ENCODE measurements at places on chromosomes 16 and 17.
A peak's percentile ranks its signal among the peaks of the same experiment; 100 is the strongest.

- DNase-seq: no peak
These were observed 8.5 kb upstream of the BAIAP2 start for GRCh38 chr17:81026266-81027036.

DNA sequence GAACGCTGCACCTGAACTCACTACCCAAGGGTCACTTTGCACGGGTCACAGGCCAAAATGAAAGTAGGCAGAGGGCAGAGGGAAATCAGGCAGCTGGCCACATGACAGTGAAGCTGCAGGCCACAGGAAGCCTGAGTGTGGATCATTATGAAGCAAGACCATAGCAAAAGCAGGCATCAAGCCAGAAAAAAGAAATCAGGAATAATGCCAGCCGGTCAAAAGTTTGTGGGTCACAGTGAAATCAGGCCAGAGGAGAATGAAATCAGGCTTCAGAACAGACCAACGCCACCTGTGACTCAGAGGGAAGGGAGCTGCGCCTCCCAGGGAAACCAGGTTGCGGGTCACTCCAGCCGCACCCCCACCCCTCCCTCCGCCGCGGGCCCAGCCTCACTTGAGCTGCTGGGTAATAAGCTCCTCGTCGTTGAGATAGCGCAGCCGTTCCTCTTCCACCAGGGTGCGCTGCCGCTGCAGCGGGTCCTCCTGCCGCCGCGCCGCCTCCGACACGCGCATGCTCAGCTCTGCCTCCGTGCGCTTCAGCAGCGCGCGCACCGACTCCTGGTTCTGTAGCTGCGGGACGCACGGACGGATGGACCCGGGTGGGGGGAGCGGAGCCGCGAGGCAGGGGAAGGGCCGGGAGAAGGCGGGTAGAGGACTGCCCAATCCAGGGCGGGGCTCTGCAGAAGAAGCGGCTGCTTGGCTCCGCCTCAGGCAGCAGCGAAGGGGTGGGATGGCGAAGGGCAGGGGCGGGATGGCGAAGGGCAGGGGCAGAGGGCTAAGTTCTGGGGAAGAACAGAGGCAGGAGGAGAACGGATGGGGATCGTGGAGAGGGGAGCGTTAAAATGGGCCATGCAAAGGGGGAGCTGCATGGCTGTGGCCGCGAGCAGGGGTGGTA lies 47.7 kb downstream of the SRCIN1 start:
- peak; percentile 98 for DNase-seq

- DNase-seq: peak; percentile 45
These were observed 7.3 kb downstream of the THRA start for GRCh38 chr17:40069751-40070708.

GRCh38 chr17:49003557-49004511 lies 6.6 kb downstream of the IGF2BP1 start:
- no peak for DNase-seq

GRCh38 chr16:3945751-3946603 lies 65.5 kb upstream of the CREBBP start:
- no peak for DNase-seq

- DNase-seq: no peak
These were observed 914 bp downstream of the MAP1LC3B start for GRCh38 chr16:87392821-87393679.

- peak; percentile 36 for DNase-seq
These were observed 5.2 kb downstream of the AXIN2 start for GRCh38 chr17:65556014-65556909.

GRCh38 chr16:12455287-12455798 lies 348.3 kb downstream of the CPPED1 start:
- peak; percentile 20 for DNase-seq

GRCh38 chr16:22126037-22126558 lies 33.8 kb downstream of the VWA3A start:
- no peak for DNase-seq

- DNase-seq: no peak
These were observed 159.7 kb upstream of the SHISA6 start for GRCh38 chr17:11081342-11081741.

DNA sequence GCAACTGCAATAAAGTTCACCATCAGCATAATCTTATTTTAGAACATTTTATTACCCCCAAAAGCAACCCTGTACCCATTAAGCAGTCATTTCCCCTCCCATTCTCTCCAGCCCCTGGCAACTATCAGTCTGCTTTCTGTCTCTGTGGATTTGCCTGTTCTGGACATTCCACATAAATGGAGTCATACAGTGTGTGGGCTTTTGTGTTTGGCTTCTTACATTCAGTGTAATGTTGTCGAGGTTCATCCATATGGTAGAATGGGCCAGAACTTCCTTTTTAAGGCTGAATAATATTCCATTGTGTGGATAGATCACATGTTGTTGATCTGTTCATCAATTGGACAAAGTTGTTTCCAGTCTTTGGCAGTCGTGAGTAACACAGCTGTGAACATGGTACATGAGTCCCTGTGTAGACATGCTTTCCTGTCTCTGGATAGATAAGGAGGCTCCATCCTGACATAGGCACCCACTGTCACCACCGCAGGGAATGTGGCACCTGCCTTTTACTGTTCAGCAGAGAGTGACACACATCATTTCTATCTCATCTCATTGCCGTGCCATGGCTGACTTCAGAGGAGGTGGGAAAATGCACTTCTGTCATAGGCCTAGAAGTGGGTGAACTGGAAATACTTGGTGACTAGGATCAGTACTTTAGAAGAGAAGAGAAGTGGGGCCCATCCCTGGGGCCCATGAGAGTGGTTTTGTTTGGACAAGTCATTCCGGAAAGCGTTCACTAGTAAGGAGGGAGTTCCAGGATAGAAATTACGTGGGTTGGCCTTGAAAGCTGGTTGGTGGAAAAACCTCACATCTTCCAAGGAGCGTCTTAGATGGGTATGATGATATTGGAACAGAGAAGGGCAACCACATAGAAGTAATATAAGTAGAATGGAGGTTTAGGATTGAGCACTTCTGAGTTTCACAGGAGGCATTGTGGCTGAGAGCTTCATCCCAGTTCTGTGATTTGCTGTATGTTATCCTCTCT lies 25.8 kb downstream of the EPN2 start:
- no peak for DNase-seq

- DNase-seq: no peak
These were observed 106.0 kb downstream of the RAB11FIP4 start for GRCh38 chr17:31497431-31497830.

GRCh38 chr16:19365486-19365885 lies 52.2 kb upstream of the TMC5 start:
- no peak for DNase-seq

DNA sequence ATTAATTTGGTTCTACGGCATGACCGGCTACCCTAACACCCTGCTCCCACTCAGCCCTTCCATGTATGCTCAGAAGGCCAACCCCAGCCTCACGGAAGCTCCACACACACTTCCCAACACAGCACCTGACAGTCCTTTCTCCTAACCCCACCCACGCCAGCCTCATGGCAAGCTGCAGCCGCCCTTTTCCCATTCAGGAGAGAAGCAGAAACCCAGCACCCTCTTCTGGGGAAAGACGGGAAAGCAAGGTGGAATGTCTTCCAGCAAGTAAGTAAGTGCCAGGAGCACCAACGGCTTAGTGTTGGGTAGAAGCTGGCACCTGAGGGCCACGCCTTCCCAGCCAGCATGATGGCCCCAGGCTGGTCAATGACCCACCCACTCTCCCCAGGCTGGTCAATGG lies 32.1 kb downstream of the ABR start:
- DNase-seq: peak; percentile 28

DNA sequence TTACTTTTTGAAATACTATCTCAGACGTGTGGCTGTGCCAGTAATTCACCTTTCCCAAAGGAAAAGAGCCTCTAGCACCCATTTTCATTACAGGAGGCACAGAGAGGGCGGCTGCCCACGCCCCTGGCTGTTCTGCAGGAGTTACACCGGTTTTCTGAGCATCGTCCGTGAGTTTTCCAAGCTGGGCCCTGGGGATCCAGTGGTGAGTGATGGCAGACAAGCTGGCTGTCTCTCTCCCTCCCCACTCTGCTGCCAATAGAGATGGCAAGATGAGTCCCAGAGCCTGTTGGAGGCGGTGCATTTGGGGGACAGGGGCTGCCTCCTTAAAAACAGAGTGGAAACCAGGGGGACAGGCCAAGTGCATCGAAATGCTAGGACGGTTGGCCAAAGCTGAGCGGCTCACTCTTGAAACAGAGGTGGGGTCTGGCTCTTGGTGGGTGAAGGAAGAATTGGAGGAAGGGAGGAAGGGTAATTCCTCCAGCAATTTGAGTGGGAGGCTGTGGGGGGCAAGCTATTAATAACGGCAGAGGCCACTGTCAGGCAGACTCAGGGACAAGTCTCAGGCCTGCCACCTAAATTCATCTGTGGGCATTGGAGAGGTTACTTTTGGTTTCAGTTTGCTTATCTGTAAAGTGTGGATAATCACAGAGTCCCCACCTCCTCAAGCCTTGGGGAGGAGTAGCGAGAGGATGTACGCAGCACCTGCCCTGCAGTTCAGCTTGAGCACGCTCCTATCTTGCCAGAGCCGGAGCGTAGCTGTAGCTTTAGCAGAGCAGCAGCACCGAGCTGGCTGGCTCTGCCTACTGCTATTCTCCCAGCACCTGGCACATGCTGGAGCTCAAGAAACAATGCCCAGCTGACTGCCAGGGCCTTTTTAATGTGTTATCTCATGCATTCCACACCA lies 7.5 kb upstream of the NOS2 start:
- DNase-seq: peak; percentile 79

DNA sequence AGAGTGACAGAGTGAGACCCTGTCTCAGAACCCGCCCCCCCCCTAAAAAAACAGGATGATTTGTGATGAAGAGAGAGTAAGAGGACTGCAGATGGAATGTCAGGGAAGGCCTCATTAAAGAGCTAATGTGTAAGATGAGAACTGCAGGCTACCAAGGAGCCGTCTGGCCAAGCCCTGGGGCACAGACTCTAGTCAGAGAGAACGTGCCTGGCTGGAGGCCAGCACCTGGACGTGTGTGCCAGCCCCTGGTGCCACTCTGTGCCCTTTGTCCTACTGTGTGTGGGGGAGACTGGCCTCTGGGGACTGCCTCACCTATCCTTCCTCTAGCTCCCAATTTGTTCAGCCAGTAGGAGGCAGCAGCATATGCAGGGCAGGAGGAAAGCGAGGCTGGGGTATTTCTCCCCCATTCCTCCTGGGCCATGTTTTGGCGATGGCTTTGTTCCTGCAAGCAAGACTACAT lies 37.1 kb downstream of the KNOP1 start:
- no peak for DNase-seq

- DNase-seq: no peak
These were observed 75.9 kb downstream of the HLF start for GRCh38 chr17:55340686-55341085.

DNA sequence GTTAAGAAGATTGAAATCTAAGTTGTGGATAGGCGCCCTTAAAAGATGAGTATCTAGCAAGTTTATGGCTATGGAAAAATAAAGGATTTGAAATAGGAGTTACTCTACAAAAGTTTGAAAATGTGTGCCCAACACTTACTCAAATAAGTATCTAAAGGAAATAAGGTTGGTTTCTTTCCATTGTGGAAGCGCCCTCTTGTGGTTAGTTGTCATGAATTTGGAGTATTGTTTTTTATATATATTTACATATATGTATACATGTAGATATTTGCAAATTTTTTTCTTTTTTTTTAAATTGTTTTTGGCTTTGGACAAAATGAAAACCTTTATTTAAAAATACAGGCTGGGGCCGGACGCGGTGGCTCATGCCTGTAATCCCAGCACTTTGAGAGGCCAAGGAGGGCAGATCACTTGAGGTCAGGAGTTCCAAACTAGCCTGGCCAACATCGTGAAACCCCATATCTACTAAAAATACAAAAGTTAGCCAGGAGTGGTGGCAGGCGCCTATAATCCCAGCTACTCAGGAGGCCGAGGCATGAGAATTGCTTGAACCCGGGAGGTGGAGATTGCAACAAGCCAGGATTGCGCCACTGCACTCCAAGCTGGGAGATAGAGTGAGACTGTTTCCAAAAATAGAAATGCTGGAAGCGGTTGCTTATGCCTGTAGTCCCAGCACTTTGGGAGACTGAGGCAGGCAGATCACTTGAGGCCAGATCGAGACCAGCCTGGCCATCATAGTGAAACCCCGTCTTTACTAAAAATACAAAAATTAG lies 24.0 kb upstream of the VPS4A start:
- DNase-seq: peak; percentile 51

- DNase-seq: no peak
These were observed 112.5 kb upstream of the CHMP6 start for GRCh38 chr17:80878876-80879722.

DNA sequence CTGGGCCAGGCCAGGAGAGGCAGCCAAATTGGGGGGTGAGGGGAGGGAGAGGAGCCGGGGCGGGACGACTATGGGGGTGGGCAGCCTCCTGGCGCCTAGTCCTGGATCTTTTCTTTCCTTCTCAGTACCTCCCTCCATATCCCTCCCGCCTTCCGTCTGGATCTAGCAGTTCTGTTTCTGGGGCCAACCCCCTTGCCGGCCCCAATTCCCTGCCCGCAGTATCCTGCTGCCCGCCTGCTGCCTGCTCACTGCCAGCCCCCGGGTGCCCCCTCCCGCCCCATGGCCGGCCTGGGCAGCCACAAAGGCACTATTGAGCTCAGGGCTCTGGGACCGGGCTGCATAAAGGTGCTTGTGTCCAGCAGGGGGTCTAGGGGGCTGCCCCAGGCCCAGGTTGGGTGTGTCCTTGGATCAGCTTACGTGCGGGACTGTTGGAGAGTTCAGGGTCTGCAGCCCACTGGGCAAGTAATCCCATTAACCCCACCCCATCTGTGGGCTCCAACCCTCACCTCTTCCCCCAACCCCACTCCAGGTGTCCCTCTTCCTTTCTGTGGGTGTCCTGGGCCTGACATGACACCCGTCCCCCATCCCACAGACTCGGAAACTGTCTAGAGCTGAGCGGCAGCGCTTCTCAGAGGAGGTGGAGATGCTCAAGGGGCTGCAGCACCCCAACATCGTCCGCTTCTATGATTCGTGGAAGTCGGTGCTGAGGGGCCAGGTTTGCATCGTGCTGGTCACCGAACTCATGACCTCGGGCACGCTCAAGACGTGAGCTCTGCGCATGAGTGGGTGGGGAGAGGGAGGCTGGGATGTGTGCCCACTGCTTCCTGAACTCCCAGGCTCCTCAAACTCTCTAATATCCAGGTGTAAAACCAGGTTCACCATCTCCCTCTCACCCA lies 2.0 kb downstream of the WNK4 start:
- no peak for DNase-seq

GRCh38 chr17:306116-306515 lies 46.5 kb downstream of the RPH3AL start:
- DNase-seq: no peak

DNA sequence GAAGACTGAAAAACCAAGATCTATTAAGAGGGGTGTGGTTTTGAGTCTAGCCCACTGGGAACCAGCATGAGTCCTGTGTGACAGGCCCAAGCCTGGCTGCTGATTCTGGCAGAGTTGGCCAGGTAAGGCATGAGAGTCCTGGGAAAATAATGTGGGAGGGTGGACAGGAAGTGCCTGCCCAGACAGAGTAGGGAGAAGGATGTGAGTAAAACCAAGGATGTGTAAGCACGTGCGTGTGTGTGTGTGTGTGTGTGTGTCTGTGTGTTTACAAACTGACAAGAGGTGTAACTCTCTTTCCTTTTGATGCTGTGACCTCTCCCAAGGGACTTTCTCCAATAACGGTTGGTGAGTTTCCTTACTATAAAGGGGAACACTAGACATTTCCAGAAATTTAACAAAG lies 15.6 kb upstream of the TEX2 start:
- DNase-seq: no peak

All from NCI-H1436 (cell line).